ENCODE measurements at places on chromosomes 12 and 14. TPM values are rescaled to one million over a fixed set of nuclear protein-coding genes. Genes with fewer than 3 reads are reported as not detected.

The TEX52 gene
- not detected for total RNA-seq

DNA sequence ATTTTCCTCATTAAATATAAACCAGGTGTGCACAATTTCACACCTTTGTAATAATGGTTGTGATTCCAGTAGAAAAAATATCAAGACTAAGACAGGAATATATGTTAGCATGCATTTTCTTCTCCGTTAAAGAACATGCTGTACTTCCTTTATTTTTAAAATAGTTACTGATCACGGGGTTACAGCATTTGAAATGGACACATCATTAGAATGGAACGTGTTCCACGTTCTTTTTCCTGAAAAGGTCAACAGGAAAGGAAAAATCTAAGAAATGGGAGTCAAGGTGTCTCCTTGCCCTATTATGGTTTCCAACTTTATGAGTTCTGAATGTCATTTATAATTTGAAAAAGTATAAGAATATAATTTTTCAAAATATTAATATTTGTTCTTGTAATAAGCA lies 1325.7 kb downstream of the SLC16A7 start:
- no peak for DNase-seq

The LBHD2 gene
- total RNA-seq, result not detected

DNA sequence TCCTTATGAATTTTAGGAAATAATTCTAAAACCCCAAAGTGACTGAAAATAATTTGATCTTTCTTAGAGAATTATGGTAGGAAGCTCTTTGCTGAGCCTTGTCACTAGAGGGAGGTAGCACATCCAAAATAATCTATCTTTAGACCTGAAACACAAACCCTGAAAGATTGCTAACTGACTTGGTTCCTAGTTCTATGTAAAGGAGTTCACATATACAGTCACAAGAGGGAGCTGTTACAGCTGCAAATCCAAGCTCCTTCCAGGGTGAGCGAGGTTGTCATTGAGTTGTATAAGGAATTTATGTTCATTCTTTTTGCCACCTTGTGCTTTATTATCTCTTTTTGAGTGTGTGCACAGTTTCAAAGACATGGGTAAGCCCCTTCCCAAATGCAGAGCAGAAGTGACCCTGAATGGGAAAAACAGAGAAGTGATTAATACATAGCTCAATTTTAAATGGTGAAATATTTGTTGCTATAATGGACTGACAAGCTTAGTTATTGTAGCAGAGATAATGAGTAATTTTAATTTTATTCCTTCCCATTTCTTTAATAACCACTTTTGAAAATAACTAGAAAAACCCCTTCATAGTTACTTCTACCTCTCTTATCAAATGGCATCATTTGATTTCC lies 387.9 kb downstream of the DAD1 start:
- DNase-seq, result no peak

The FGF23 gene
- not detected for total RNA-seq

DNA sequence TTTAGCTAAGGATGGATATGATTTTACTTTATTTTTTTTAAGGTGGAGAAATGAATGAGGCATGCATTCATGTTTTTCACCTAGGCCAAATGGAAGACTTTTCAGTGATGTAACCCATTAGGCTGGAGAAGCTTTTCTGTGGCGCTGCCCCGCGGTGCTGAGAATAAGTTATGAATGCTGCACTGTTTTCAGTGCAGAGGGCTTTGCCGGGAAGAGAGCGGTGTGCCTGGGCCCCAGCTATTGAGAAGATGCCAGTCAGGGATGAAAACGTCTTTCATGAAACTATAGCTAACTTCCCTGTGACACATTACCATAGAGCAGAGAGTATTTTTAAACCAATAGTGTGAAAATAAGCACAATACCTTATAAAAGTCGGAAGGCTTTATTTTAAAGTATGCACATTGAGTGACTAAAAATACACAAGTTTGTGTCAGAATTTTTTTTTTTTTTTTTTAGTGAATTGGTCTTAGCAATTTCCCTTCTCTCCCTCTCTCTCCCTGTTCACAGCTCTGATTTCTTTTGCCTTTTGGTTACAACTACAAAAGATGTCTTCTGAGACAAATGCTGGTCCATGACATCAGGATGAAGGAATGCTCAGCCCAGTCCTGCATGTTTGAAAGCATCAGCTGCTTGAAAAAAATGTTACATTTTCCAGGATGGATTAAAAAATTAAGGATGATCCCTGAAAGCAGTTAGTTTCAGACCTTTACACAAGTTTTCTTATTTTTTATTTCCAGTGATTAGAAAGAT lies 48.3 kb downstream of the NPAS3 start:
- no peak for DNase-seq

GRCh38 chr12:19242581-19242980 lies 113.0 kb downstream of the PLEKHA5 start:
- DNase-seq, result no peak

GRCh38 chr12:52256584-52256935 lies 17.9 kb upstream of the KRT86 start:
- DNase-seq, result no peak

DNA sequence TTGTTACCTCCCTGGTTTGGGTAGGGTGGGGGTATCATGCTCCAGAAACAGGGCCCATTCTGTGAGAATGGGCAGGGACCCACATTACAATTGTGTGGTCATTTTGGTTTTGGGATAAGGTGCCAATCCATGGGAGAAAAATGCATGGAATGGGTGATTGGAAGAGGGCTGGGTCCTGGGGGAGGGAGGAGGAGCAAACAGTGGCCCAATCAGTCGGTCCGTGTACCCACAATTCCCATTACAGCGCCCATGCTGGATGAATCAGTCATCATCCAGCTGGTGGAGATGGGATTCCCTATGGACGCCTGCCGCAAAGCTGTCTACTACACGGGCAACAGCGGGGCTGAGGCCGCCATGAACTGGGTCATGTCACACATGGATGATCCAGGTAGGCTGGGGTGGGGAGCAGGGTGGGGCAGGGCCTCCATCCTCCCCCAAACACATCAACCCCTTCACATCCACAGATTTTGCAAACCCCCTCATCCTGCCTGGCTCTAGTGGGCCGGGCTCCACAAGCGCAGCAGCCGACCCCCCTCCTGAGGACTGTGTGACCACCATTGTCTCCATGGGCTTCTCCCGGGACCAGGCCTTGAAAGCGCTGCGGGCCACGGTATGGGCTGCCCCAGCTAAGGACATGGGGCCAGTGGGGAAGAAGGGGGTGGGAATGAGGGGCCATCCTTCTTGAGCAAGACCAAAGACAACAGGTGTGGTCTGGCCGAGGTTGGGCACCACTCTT lies 3.6 kb upstream of the TPI1 start:
- no peak for DNase-seq

All from ovary (tissue), 10 donors.